ENCODE measurements at places on chromosomes 5 and 9.

GRCh38 chr5:172630986-172631385 is 10.1 kb upstream of the NEURL1B start:
- no peak for DNase-seq

DNA sequence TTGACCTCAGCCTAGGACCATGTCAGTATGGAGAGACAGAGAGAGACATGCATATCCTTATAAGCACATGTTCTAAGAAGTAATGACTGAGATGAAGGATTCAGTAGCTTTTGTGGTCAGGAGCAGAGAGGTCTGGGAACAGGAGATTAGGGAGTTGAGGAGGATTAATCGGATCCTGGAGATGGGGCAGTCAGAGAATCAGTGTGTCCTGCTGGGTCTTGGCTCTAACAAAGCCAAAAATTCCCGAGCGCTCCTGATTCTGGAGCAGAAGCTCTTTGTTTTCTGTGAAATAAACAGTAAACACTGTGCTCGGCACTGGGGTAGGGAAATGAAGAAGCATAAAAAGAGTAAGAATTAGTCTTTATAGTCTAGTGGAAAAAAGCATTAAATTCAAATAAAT is 520.0 kb upstream of the CLINT1 start:
- DNase-seq, result no peak

DNA sequence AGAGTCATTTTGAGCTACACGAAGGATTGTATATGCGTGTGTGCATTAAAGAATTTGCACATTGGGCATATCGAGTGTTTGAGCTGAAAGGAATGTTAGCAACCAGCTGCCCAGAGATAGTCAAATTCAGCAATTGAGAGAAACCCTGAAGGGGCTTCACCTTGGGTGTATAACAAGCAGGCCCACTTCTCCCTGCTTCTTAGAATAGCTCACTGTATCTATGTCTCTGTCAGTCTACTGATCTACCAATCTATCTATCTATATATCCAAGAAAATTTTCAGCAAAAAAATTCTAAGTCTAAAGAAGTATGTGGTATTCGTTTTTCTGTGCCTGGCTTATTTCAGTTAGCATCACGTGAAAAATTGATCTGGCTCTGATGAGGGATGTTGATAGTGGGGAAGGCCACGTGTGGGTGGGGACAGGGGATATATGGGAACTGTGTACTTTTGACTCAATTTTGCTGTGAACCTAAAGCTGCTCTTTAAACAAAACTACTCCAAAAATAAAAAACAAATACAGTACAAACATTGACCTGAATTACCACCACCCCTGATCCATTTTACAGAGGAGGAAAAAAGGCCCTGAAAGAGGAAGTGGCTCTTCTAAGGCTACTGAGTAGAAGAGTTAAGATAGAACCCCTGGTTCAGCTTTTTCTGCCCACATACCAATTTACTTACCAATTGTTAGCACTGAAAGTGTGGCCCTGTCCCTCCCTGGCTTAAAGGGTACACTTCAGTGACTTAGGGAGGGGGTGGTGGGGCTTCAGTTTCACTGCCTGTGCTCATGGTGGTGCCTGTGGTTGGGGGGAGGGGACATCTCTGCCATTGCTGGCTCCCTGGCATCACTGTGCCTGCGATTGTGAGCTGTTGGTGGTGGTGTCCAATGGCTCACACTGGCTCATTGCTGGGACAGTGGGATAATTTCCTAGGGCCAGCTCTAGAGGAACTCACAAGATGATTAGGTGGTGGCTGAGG is 141.8 kb downstream of the DOCK2 start:
- no peak for DNase-seq

DNA sequence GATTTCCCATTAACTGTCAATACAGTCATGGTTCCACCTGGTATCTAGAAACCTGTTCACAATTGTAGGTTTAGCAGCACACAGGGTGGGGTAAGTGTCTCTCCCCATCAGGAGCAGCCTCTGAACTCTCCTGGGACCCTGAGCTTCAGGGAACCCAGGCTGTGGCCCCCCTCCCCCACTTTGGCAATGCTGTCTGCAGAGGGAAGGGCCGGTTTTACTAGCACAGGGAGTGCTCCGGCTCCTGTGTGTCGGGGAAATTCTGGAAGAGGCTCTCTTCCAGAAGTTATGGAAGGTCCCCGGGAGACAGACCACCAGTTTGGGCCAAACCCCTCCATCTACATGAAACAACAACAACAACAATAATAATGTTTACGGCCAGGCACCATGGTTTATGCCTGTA is 9.9 kb downstream of the DAB2IP start:
- no peak for DNase-seq

DNA sequence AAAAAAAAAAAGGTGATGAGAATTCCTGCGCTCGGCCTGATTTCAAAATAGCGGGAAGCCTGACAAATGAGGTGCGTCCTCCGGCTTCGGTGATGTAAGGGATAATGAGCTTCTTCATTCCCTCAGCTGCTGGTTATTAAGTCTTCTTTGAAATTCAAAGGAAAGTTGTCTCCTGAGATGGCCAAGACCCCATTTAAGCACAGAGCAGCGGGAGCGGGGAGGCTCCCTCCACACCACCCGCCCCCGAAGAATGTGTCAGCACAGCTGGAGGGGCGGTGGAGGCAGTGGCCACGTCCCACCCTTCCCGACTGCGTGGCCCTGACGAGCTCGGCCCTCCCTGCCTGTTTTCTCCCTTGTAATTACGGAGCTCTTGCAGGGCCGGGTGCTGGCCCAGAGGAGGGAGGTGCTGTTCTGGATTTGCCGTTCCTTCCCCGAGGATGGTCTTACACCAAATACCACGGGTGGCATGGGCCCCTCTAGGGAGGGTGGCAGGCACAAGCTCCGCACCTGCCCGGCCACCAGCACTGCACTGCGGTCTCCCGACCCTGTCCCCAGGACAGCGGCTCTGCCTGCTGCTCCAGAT is 31.0 kb downstream of the SLC9A3 start:
- no peak for DNase-seq

GRCh38 chr9:672851-673250 is 168.6 kb upstream of the DMRT1 start:
- no peak for DNase-seq
